ENCODE measurements at places on chromosomes 2 and 18.

- DNase-seq = no peak
Measured at GRCh38 chr18:58135183-58135641, 91.2 kb downstream of the NEDD4L start.

GRCh38 chr18:56257205-56257604 is 381.2 kb downstream of the TXNL1 start:
- no peak for DNase-seq

DNA sequence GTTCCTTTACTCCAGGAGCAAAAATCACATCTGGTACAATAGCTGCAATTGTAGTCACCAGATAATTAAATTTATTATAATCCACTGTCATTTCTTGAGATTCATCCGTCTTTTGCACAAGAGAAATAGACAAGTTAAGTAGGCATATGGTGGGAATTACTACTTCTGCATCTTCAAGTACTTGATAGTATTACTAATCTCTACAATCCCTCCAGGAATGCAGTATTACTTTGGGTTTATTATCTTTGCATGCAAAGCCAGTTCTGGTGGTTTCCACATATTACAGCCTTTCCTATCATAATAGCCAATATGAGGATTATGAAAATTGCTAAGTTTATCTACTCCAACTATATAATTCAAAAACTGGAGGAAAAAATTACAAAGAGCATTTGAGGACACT is 254.1 kb downstream of the IKZF2 start:
- no peak for DNase-seq

DNA sequence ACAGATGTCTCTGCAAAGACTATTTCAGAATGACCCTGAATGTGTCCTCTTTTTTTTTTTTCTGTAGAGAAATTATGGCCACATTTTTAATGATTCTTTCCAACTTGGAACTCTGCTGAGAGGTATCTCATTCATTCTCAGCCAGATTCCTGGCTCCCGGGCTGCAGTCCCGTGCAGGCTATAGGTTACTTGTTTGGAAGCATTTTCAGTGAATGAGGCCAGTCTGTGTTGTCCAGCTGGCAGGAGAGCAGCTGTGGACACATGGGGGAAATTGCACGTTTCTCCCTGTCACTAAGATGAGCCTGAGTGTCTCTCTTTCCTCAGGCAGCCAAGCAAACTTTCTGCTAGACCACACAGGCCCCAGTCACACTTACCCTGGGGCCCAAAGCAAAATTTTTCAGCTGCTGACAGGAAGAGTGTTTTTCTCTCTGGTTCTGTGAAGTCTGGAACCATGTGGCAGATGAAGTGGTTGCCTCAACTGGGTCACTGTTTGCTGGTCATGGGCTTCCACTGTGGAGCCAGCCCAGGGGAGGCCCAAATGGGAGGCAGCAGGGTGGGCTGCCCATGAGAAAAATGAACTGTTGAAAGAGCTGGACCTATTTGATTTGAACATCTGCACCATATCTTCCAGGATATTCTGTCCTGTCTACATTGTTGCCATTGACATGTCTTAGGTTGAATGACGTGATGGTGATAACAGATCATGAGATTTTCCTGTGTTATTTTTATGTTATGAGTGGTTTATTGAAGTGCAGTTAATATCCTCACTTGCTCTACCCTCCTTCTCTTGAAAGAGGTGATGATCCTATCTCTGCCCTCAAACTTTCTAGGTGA is 431.2 kb downstream of the LPIN1 start:
- DNase-seq = no peak

- no peak for DNase-seq
Measured at GRCh38 chr2:127226132-127226519, 6.0 kb upstream of the CYP27C1 start.

GRCh38 chr2:66824926-66825325 is 390.0 kb downstream of the MEIS1 start:
- no peak for DNase-seq
